ENCODE measurements at places on chromosomes 16 and 17.

DNA sequence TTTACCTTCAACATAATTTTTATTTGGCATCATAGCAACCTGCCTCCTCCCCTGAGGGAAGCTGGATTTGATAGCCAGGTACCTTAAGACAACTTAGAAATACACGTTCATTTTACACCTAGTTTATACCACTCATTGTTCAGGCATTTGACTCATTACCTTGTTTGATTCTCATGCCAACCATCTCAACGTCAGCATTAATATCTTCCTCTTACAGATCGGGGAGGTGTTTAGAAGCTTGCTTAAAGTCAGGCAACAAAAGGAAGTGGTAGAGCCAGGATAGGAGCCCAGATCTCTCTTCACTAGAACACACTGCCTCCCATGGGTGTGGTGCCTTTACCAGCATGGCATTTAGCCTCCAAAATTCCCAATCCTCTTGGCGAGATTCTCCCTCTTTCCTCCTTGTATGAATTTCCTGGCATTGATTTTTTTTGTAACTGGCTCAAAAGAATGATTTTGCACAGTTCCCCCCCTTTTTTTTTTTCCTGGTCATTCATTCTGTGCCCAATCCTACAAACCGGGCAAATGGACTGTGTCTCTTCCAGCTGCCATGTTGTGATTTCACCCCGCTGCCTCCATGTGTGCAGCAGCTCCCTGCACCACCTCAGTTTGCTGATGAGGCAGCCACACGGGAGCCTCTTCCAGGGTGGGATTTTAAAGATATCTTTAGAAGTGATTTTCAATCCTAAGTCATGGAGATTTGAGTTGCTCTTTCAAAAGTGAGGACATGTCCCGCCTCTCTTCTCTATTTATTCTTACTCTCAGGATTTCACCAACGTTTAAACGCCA, 383.6 kb downstream of the UTP18 start:
- DNase-seq = no peak

DNA sequence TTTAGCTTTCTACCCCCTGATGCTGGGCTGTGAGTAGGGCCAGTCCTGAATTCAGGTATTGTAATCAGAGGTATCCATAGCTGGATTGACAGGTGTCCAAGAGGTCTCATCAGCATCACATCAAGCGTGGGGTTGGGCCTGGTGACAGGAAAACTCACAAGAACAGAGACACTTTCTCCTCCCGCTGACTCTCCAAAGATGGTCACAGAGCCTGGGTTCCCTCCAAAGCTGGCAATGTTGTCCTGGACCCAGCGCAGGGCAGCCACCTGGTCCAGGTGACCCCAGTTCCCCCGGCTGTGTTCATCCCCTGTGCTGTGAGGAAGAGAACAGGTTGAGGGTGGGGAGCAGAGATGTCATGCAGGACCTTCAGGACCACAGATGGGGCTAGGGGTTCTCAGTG, 11.7 kb downstream of the CES1 start:
- no peak for DNase-seq

GRCh38 chr17:74892013-74892841, 1.2 kb downstream of the FADS6 start:
- DNase-seq = no peak

GRCh38 chr16:89458967-89459366, 31.4 kb downstream of the ANKRD11 start:
- DNase-seq = no peak

- DNase-seq = no peak
These were observed 182.7 kb downstream of the RPTOR start for GRCh38 chr17:80727409-80727755.

- DNase-seq = no peak
These were observed 147.0 kb upstream of the TNRC6C start for GRCh38 chr17:77811521-77811920.

DNA sequence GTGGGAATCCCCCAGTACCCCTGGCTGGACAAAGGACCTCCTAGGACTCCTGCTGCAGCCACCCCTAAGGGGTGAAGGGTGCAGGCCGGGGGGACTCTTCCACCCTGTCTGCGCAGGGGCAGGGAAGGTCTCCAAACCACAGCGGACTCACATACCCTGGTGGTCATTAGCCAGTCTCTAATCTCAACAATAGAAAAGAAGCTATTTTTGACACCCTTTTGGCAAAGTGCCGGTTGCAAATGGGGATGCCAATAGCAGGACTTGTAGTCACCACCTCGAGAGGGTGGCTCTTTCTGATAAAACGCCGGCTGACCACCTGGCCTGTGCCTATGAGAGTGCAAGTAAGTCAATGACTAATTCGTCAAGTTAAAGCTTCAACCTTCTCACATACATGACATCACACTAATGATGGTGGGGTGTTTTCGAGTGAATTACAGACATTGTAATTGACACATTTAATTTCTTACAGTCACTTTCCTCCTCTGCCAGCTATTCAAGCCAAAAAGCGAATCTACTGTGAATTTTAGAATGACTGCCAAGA, 23.1 kb upstream of the DNAH17 start:
- no peak for DNase-seq

GRCh38 chr17:61904094-61904710, 23.6 kb downstream of the INTS2 start:
- peak; percentile 9 for DNase-seq

DNA sequence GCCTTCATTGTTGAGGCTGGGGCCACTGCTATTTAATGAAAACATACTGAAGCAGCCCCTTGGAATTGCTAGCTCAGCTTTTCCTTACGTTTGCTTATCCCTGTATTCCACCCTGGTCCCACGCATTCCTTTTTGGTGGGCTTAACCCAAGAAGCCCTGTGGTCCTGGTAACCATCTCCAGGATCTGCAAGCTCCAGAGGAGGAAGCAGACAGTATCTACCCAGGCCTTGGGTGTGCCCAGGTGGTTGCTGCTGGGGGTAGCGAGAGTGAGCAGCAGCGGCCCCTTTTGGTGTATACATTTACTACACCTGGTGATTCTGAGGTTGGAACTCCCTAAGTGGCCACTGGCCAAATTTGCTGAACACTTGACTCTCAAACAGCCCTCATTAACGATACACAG, 97.7 kb downstream of the CBLN1 start:
- DNase-seq = no peak

GRCh38 chr17:334974-335481, 17.6 kb downstream of the RPH3AL start:
- DNase-seq = no peak

DNA sequence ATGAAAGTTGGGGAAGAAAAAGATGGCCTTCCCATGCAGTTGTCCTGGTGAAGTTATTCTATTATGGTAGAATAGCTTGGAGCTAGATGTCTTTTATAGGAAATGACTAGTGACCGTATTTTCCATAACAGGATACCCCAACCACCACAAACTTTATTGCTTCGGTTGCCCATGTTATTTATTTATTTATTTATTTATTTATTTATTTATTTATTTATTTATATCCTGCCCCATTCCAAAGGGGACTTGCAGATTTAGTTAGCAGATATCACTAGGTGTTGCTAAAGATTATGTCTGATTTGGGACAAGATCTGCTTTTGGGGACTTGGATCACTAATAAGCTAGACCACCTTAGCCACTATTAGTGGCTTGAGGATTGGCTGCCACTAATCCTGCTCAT, 68.3 kb downstream of the ARHGAP44 start:
- no peak for DNase-seq

GRCh38 chr16:54892981-54893380, 37.7 kb upstream of the IRX5 start:
- DNase-seq = no peak

DNA sequence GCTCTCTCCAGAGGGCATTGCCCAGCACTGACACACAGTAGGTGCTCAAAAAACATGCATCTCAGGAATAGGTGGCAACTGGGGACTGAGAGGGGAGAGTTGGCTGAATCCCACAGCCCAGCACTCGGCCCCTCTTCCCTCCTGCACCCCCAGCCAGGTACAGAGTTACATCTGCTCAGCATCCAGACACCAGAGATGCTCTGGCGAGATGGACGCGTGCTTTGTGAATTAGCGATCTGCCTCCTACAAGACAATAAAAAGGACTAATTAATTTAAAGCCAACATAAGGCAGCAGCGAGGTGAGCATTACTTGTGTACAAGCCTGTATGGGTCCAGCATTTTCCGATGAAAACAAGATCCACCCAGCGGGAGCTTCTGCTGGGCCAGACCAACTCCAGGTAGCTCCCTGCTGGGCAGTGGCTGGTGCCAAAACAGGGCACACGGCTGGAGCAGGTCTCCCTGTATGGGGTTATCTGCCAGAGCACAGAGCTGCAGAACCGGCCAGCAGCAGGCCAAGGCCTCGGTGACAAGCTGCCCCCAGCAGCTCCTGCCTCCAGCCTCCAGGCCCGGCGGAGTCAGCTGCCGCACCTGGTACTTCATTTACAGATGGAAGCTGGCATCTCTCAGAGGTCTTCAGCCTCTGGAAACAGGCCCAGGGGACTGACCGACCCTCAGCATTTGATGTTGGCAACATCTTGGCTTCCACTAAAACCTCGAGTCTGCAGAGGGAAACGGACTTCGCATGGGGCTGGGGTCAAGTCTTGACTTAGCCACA, 219.7 kb upstream of the SDK2 start:
- DNase-seq = no peak

DNA sequence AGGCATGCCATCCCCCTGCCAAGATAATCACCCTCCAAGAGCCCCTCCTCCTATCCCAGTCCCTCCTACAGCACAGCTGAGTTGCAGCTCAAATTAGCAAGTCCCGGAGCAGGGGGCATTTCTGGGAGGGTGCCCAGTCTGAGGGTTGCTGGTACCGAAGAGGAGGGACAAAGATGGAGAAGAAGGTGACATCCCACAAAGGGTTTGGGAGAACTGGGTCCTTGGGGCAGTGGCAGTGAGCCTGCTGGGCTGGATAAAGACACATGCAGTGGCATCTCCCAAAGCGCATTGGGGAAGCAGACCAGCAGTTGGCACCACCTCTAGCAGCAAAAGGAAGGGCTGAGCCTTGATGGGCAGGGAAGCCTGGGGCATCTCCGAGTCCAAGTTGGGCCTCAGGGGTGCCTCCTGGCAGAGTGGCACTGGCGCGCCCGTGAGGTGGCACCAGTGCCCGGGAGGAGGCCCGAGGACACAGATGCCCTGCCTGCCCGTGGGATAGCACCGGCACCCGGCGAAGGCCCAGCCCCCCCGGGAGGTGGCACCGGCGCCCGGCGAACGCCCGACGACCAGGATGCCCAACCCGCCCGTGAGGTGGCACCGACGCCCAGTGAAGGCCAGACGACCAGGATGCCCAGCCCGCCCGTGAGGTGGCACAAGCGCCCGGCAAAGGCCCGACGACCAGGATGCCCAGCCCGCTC, 622 bp downstream of the TOM1L2 start:
- DNase-seq = peak; percentile 6

DNA sequence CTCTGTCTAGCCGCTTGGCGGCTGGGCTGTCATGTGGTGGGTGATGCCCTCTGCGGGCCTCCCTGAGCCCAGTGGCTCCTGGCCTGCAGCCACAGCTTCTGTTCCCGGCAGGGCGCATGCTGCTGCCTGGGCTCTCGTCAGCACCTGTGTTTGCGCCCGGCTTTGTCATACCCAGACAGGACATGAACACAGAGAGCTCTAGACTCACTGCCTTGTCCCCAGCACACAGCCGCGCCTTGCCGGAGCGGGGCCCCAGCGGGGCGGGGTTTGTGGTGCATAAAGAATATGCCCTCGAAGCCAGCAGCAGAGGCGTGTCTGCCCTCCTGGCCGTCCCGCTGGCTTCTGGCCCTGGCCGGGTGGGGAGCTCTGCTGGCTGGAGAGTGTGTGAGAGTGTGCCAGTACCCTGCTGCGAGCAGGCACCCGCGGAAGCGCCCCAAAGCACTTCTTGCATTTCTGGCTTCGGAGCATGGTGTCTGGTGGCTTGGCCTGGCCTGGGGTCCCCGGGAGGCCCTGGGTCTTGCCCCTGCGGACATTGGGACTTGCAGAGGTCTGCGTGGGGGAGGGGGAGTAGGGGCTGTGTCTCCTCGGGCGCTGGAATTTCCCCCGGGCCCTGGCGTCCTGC, 14.4 kb downstream of the ASPSCR1 start:
- no peak for DNase-seq

DNA sequence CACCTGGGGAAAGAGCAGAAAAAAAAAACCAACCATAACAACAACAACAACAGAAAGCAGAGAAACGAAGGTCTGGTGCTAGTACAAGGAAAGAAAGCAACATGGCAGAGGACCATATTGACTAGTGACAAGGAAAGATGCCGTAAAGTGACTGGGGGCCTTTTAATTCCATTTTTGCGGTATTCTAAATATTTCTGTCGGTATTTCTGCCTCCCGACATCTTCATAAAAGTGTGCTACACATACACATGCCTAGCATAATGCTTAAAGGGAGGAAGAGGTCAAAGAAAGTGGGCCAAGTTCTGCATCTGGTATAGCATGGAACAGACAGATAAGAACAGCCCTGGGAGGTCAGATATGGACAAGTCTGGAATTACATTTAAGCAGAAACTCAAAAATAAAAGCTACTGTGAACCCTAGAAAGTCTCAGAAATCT, 19.5 kb upstream of the RNF43 start:
- DNase-seq = no peak

GRCh38 chr16:64094181-64094965, 1027.5 kb downstream of the CDH11 start:
- DNase-seq = no peak

DNA sequence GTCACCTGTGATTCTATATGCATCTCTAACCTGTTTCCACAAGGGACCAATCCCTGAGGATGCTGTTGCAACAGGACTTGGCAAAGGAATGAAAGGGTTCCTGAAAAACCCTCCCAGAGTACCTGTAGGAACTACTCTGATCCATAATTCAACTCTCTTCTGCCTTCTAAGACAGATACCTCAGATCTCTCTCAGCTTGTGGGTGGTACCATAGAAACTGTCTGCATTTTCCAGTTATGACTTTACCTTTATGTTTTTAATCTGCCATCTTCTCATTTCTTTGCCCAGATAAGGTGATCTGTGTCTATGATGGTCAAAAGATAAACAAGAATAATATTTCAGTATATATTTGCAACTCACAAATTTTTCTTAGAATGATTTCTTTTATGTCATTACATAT, 65.1 kb downstream of the TMC6 start:
- no peak for DNase-seq

DNA sequence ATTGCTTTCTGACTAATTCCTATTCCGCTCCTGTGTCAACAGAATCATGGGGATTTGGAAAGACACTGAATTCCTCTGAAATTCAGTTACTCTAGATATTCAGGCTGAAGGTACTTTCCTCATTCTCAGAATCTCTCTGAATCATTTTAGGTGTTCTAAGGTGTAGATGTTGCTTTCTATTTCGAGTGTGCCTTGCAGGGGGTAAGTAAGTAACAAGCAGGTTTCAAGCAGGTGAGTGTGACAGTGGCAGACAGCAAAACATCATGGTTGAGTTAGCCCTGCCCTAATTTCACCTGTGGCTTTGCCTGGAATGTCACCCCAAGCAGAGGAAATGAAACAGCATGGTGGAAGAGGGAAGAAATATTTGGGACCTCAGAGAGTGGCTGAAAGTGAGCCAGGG, 75.1 kb downstream of the SHISA9 start:
- no peak for DNase-seq
